ENCODE measurements at places on chromosomes 2 and 18.

- DNase-seq = no peak
Observed at GRCh38 chr2:232488097-232488711, 570 bp upstream of the ECEL1 start.

GRCh38 chr2:175811971-175812370, 190.1 kb downstream of the LNPK start:
- no peak for DNase-seq

- DNase-seq = no peak
Observed at GRCh38 chr2:144331674-144332355, 188.1 kb downstream of the ZEB2 start.

GRCh38 chr2:225497166-225497565, 97.7 kb downstream of the NYAP2 start:
- no peak for DNase-seq

GRCh38 chr18:37414816-37415215, 150.8 kb downstream of the CELF4 start:
- no peak for DNase-seq

DNA sequence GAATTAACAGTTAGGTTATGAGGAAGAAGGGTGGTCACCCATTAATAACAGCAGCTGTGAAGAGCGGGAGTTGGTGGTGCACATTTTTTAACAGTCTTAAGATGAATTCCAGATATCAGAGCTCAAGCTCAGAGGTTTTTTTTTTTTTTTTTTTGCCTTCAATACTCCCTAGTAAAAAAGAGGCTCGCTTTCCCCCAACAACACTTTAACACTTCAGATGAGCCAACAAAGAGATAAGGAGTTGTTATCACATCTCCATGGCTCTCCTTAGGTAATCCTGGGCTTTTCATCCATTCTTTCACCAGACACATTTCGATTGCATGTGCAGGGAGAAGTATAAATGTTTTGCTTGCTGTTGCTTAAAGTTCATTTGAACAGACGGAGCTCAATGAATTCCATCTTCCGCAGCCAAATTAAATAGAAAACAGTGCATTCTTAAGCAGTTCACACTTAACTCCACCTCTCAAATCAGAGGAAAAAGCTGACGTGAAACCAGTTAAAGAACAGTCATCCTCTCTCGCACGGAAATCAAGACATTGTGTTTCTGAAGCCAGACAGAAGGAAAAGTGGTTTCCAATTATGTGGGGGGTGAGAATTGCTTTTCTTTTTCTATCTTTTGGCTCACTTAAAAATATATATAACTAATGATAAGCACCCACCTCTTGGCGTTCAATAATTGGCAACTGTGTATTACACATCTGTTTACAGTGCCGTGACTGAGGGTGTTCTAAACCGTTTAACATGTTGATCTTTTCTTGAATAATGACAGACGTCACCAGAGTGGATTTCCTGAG, 118.2 kb downstream of the ZNF521 start:
- DNase-seq = no peak
